ENCODE measurements at places on chromosomes 16 and 17.

DNA sequence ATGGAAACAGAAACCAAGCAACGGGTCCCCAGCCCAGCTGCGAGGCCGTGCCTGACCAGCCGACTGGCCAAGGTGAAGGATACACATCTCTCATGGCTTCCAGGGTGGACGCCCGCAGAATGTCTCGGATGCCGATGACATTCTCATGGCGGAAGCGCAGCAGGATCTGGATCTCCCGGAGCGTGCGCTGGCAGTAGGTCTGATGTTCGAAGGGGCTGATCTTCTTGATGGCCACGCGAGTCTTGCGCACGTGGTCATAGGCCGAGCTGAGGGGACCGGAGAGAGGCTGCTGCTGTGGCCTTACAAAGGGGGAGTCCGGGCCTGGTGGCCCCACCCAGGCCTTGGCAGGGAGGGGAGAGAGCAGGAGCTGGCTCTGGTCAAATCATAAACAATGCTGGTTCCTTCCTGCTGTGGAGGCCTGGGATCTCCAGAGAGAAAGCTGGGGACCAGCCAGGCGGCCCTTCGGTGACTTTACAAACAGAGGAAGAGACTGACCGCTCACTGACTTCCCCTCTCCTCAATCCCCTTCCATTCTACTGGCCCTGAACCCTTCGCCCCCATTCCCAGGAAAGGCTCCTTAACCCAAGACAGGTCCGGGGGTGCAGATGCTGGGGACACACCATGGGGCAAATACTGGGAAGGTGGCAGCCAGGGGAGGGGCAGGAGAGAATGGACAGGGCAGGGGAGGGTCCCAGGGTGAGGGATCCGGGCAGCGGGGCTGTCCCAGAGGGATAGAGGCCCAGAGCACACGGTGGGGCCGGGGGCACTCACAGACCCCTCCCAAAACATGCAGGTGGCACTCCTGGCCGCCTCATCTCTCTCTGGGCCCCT lies 1.1 kb downstream of the MAPK3 start:
- DNase-seq, result no peak

DNA sequence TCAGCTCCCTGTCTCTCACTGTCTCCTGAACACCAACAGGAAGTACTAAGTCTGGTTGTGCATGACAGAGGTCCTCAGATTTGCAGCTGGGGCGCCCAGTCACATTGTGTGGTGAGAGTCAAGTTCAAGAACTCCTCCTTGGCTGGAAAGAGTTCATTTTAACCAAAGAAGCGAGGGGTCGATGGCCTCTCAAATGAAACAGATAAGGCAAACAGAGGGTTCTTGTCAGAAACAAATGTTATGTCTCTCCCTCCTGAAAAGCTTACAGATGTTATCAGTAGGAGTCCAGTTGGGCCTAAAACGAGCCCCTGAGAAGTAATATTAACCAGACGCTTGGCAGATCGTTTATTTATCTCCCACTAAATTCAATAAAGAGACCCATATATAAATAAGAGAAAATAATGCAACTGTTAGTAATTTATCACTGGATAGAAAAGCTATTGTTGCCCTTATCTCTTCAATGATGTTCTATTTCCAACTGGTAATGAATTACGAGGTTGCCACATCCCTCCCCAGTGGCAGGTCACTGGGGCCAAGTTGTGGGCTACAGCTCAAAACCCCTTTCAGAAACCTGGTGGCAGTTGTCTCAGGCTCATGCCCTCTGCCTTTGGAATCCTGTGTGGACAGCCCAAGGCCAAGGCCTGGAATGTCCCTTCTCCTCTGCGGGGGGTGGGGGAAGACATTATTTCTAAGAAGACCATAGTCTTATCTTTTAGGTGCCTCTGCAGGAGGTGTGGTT lies 307.5 kb upstream of the DYNLRB2 start:
- no peak for DNase-seq

GRCh38 chr17:2137342-2138098 lies 82.6 kb downstream of the HIC1 start:
- no peak for DNase-seq

DNA sequence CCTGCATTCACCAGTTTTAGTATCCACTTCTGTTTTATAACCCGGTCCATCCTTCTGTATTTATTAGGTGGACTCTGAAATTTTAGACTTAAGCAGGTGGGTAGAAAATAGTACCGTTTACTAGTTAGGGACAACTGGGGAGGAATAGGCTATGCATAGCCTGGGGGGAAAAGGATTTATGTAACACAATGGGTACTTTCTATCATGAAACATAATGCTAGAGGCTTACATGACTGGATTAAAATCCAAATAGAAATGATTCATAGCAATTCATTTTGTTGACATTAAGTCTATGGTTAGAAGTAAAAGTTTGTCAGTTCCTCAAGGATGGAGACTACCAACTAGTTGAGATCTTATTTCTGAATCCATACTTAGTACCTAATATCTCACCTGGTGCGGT lies 18.6 kb downstream of the GAN start:
- no peak for DNase-seq

DNA sequence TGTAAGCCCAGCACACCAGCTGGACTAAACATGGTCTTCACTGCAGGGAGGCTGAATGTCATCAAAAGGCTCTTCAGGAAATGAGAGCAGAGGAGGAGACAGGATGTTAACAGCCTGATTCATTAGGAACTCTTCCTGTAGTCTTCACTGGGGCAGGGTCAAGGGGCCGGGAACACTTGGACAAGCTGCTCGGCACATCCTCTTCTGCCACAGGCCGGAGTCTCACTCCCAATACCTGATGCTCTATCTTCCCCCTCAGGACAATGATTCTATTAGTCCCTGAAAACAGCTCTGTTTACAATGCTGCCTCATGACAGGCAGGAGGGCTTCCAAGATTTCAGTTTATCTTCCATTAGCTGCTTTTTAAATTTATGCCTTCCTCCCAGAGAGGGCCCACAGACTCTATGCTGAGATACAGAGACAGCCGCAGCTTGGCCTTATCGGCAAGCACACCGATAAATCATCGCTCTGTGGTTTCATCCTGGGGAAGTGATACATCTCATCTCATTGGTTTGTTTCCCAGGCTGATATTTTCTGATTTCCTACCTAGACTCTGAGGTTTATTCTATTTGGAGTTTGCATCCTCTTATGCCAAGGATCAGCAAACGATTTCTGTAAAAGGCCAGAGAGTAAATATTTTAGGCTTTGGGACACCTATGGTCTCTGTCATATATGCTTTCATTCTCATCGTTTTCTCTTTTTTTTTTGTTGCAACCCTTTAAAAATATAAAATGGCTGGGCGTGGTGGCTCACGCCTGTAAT lies 214.0 kb upstream of the ASIC2 start:
- DNase-seq, result no peak

DNA sequence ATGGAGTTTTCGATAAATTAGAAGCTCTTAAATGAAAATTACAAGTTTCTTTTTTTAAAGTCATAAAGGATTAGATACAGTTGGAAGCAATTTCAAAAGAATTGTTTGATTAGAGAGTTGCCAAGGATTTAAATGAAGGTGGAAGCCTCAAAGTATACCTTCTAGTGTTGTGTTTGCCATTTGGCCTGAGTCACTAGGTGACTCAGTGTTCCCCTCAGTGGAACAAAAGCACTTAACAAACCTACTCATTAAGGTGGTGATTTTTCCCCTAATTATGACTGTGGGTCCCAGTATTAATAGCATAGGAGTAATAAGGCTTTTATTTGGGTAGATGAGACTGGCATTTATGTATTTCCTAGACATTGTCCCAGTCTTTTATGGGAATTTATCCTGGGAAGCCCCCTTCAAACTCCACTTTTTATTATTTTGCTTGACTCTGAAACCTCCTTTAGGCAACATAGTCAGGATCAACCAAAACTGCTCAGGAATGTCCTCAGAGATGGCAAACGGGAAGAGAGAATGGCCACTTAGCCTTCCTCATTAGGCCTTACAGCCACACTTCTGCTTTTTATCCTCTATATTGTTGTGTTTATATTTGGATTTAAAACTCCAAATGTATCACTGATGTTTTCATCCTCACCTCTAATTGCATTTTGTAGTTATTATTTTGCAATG lies 161.0 kb downstream of the FTO start:
- DNase-seq, result no peak

- DNase-seq, result no peak
These were observed 61.1 kb downstream of the IL21R start for GRCh38 chr16:27462846-27463682.

- no peak for DNase-seq
These were observed 31.0 kb downstream of the PSMD12 start for GRCh38 chr17:67335245-67335835.

DNA sequence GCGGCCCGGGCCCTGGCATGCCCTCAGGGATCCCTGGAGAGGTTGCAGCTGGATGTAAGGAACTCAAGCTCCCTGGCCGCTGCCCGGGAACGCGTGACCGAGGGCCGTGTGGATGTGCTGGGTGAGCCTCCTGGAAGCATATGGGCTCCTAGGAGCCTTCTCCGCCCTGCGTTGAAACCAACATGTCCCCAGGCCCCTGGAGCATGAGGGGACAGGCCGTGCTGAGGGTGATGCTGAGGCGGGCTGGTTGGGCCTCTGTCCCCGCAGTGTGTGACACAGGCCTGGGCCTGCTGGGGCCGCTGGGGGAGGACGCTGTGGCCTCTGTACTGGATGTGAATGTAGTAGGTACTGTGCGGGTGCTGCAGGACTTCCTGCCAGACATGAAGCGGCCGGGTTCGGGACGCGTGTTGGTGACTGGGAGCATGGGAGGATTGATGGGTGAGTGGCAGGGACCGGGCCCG lies 5.7 kb upstream of the HSD17B1 start:
- no peak for DNase-seq

DNA sequence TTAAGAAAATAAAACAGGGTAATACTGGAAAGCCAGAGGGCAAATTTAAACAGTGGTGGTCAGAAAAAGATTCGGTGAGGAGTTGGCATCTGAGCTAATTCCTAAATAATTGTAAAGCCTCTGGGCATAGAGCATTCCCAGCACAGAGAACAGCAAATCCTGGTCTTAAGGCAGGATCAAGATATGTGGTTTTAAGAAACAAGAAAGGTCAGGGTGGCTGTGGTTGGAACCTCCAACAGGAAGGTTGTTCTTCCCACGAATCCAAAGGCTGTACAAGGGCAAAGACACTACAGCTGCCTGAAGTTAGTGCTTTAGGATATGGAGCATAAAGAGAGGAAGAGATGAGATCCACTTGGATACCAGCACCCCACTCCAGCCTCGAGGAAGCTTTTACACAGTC lies 114.6 kb downstream of the ZNF18 start:
- no peak for DNase-seq

GRCh38 chr16:11503566-11503965 lies 83.2 kb downstream of the LITAF start:
- DNase-seq, result no peak

- DNase-seq, result no peak
These were observed 24.8 kb downstream of the ZFPM1 start for GRCh38 chr16:88477631-88478519.

DNA sequence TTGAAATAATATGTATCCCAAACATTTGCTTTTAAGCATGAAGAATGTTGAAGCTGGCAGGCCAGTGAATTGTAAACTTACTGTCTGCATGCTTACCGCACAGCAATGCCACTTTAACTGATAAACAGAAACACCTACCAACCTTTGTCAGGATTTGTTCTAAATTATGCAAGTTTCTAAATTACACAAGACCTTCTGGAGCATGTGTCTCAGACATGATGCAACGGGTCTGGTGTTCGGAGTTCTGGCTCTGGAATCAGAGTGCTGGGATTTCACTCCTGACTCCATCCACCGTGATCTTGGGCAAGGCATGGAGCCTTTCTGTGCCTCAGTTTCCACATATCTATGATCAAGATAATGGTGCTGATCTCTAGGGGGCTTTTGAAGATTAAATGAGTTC lies 111.2 kb downstream of the CCT6B start:
- no peak for DNase-seq

GRCh38 chr17:51650202-51650601 lies 389.9 kb downstream of the UTP18 start:
- no peak for DNase-seq

DNA sequence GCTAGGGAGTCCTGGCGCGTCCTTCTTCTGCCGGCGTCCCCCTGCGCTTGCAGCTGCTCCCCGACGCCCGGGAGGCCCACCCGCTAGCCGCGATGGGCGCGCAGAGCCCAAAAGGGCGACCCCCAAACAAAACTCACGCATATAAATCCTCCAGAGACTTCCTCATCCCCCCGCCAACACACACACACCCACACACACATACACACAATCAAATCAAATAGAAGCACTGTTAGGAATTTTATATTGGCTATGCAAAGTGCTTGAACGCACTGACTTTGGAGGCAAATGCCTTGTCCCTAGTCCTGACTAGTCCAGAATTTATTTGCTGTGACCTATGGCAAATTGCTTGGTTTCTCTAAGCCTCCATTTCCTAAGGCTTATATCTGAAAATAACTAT lies 23.8 kb upstream of the CRYM start:
- DNase-seq, result no peak

DNA sequence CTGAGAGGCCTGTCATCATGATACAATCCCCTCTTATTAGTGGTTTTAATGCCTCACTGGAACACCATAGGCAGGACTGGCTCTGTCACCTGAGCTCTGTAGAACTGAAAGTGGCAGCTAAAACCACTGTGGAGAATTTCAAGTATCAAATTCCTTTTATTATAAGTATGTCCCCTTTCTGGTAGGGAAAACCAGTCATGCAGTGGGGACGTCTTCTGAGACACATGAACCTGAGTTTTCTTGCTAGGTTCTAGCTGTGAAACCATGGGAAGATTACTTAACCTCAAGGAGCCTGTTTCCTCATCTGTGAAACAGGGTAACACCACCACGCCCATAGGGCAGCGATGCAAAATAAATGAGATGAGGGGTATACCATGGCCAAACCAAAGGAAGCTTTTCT lies 4.7 kb downstream of the VAC14 start:
- no peak for DNase-seq

- DNase-seq, result no peak
These were observed 36.7 kb downstream of the AKAP10 start for GRCh38 chr17:19940722-19941464.

DNA sequence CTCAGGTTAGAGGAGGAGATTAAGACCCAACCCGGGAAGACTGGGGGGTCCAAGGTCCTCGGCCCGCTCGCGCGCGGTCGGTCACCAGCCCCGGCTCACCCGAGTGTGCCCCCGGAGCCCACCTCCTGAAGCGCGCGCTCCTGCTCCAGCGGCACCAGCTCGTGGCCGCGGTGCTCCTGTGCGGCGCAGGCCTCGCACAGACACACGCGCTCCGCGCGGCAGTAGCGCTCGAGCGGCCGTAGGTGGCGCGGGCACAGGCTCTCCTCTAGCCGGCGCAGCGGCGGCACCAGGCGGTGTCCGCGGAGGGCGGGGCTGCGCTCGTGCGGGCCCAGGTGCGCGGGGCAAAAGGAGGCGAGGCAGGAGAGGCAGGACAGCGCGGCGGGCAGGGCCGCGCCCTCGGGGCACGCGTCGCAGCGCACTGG lies 618 bp downstream of the TRIM47 start:
- peak; percentile 63 for DNase-seq

GRCh38 chr17:15368600-15368999 lies 27.2 kb upstream of the TEKT3 start:
- DNase-seq, result no peak

GRCh38 chr17:12519956-12520594 lies 145.6 kb upstream of the MYOCD start:
- no peak for DNase-seq

Data from activated T-helper 1 cell treated with Interleukin-2 at 50 U/mL for 16 hours (primary cell).